Spinal cord (tissue), 10 donors: ENCODE measurements at places on chromosomes 16 and 17. TPM values are rescaled to one million over a fixed set of nuclear protein-coding genes. Genes with fewer than 3 reads are reported as not detected.

DNA sequence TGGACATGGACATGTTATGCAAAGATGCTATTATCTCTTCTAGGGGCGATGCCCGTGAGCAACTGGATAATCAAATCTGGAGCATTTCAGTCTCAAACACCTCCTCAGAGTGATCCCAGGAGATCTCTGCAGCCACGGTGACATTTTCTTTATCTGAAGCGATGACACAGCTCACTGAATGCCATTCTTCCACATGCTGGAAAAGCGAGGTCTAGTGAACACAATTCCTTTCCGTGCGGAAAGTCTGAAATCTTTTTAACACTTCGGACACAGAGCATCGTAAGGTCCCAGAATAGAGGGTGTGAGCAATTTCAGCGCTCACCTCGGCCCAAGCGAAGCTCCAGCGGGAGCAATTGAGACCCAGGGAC is 531 bp upstream of the HASPIN start:
- peaks cover 13% of the 10 kb centered on the region for H3K4me1 ChIP-seq
- peaks cover 19% of the 10 kb centered on the region for H3K36me3 ChIP-seq
- peak overlapping the region; percentile 70 for H3K27ac ChIP-seq
- peak overlapping the region; percentile 80 for H3K4me3 ChIP-seq
- DNase-seq = no peak

DNA sequence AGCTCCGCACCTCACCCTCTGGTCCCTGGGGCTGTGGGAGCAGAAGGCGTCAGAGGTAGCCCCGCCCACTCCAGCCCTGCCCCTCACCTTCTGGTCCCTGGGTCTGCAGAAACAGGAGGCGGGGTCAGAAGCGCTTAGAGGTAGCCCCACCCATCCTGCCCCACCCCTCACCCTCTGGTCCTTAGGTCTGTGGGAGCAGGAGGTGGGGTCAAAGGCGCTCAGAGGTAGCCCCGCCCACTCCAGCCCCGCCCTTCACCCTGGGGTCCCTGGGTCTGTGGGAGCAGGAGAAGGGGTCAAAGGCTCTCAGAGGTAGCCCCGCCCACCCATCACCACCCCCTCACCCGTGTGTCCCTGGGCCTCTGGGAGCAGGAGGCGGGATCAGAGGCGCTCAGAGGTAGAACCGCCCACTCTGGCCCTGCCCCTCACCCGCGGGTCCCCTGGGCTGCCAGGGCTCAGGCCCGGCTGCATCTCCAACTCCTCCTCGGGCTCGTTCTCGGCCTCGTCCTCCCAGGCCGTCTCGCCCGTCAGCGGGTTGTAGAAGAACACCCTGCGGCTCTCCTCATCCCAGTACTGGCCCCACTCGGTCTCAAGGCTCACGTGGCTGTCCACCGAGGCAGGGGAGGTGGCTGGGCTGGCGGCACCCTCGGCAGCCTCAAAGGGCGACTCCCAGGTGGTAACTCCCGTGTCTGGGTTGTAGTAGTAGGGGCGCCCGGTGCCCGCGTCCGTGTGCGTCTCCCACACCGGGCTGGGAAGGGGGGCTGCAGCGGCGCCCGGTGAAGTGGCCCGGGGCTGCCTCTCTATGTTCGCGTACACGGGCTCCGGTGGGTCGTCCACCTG is 27.2 kb downstream of the ARHGAP27 start:
- H3K4me1 ChIP-seq = peaks cover 23% of the 10 kb centered on the region
- DNase-seq = no peak
- peaks cover 9% of the 10 kb centered on the region for H3K27me3 ChIP-seq
- no peak overlapping the region for H3K27ac ChIP-seq

DNA sequence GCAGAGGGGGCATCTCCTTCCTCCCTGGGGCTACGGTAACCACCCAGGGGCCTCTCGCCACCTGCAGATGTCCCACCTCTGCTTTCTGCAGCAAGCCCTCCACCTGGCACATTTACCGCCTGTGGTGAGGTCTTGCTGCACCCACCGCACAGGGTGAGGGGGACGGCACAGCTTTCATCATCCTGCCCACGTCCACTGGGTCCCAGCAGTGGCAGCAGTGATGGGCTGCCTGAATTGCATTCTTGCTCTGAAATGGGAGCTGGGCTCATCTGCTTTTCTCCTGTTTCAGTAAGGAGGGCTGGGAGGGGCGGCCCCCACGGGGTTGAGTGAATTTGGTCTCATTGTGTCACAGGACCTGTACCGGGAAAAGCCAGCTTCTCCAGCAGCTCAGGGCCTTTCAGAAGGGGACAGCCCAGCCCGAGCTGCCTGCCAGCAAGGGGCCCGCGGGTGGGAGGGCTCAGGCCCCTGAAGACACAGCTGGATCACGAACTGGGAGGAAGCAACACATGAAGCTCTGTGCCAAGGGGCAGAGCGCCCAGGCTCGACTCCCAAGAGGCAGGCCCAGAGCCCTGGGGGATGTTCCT is 12.7 kb downstream of the DNAAF8 start:
- H3K27me3 ChIP-seq = no peaks in the 10 kb centered on the region
- H3K4me3 ChIP-seq = no peak overlapping the region
- DNase-seq = no peak
- no peak overlapping the region for H3K27ac ChIP-seq
- peaks cover 17% of the 10 kb centered on the region for H3K4me1 ChIP-seq

Gene STX8
- total RNA-seq = 64.9 TPM
